AG04450 (cell line): ENCODE measurements at places on chromosomes 11 and 22.

DNA sequence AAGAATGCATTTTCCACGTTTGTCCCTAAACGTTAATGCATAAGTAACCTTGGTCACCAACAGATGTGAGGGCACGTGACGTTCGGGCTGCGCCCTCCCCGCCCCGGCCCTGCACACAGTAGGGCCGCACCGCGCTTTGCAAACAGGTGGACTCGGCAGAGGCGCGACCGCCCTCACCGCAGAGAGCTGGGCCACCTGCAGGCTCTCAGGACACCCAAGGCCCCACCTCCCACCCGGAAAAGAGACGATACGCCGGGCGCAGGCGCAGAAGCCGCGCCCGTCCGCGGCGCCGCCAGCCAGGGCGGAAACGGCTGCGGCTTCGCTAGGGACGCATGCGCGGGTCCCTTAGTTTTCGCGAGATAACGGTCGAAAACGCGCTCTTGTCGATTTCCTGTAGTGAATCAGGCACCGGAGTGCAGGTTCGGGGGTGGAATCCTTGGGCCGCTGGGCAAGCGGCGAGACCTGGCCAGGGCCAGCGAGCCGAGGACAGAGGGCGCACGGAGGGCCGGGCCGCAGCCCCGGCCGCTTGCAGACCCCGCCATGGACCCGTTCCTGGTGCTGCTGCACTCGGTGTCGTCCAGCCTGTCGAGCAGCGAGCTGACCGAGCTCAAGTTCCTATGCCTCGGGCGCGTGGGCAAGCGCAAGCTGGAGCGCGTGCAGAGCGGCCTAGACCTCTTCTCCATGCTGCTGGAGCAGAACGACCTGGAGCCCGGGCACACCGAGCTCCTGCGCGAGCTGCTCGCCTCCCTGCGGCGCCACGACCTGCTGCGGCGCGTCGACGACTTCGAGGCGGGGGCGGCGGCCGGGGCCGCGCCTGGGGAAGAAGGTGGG lies at the start of gene FADD:
Gene FADD (plus strand): TSS at position 377 of the 831 bp plus-strand sequence. CDS start 164 bp downstream, at position 541.
- DNase-seq = peak; percentile 77

DNA sequence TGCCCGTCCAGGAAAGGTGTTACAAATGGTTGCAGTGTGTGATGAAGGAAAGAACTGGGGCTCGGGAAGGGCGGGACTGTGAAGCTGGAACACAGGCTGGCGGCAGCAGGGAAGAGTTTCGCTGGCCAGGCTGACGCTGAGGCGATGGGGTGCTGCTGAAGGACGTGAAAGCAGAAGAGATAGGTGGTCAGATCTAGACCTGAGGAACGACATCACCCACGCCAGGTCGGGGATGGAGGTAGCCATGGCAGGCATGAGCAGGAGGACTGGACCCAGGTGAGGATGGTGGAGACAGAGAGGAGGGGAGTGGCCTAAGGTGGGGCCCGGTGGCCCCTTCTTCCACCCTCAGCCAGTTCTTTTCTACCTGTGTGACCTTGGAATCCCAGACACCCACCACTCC lies 9.1 kb downstream of the CDC42EP2 start:
- DNase-seq = no peak

GRCh38 chr22:38220163-38220562 lies 18.4 kb downstream of the MAFF start:
- no peak for DNase-seq

- DNase-seq = peak; percentile 88
These were observed 187.2 kb downstream of the MAML2 start for GRCh38 chr11:96155627-96156378.

- DNase-seq = no peak
These were observed 131.8 kb downstream of the APIP start for GRCh38 chr11:34784318-34784841.

GRCh38 chr11:107808521-107808920 lies 50.1 kb downstream of the SLC35F2 start:
- no peak for DNase-seq

- DNase-seq = no peak
These were observed 18.7 kb upstream of the SNX32 start for GRCh38 chr11:65814986-65815565.

- no peak for DNase-seq
These were observed 553.5 kb downstream of the TBC1D22A start for GRCh38 chr22:47315862-47316419.

DNA sequence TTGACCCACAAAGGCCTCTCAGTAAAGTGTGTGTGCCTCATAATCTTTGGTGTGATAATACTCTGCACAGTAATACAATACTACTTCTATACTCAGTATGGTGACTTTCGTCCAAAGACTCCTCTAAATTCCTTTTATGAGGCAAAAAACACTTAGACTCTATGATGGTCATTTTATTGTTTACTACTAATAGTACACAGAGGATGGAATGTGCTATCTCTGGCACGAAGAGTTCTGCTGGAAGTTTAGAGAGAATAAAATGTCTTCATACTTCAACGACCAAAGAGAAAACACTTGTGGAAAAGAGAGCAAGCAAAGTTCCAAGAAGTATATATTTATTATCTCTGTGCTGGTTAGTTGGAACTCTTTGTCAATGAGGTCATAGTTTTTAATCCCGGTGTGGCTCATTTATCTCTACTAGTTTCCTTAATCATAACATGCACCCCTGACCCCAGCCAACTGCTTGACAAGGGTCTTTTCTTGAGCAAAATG lies 7.5 kb upstream of the CSTF3 start:
- no peak for DNase-seq

GRCh38 chr22:36432592-36433317 lies 45.0 kb upstream of the MYH9 start:
- no peak for DNase-seq

- DNase-seq = no peak
These were observed 13.5 kb downstream of the RBM7 start for GRCh38 chr11:114413958-114414357.

DNA sequence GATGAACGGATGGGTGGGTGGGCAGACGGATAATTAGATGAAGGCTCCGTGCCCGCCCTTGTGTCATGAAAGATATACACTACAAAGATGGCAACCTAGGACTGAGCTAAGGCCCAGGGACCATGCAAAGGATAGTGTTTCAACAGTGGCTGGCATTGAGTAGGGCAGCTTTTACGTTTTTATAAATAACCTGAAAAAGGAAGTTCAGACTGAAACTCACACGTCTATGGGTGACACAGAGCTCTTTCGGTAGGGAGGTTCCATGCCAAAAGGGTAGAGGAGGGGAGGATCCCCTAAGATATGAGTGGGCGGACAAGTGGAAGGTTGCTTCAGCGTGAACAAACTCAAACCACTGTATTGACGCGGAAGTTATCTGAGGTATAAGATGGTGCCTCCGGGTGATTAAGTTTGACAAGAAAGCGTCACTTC lies 90.5 kb downstream of the UBASH3B start:
- DNase-seq = no peak

DNA sequence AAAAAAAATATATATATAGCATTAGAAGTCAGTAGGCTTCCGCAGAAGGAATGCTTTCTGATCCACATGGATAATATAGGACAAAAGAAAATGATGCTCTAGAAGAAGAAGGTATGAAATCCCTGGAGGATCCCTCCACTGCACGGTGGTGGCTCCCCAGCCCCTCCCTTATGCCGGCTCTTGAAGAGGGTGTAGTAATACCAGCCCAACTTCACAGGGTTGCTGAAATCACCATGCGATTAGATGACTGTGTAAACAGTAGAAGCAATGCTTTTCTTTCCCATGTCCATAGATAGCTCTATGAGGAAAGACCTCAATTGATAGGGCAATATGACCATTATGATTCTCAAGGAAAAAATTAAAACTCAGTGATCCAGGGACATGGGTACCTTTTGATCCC lies 3.2 kb upstream of the ETS1 start:
- DNase-seq = no peak

DNA sequence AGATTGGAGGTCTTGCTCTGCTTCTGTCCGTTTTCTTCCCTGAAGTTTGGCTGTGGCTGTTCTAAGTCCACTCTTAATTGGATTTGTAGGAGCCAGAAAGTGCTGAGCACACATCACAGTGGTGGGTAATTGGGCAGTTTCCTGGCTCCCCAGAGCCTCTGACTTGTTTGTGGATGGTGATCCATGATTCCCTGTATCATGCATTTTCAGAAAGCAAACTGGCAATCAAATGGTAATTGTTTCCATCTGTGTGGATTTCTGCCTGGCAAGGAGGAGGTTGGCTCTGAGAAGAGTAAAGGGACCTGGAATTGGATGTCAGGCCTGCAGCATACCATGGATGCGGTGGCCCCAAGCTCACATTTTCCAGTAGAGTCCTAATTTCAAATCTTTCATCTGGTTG lies 49.5 kb downstream of the PPFIBP2 start:
- DNase-seq = no peak

DNA sequence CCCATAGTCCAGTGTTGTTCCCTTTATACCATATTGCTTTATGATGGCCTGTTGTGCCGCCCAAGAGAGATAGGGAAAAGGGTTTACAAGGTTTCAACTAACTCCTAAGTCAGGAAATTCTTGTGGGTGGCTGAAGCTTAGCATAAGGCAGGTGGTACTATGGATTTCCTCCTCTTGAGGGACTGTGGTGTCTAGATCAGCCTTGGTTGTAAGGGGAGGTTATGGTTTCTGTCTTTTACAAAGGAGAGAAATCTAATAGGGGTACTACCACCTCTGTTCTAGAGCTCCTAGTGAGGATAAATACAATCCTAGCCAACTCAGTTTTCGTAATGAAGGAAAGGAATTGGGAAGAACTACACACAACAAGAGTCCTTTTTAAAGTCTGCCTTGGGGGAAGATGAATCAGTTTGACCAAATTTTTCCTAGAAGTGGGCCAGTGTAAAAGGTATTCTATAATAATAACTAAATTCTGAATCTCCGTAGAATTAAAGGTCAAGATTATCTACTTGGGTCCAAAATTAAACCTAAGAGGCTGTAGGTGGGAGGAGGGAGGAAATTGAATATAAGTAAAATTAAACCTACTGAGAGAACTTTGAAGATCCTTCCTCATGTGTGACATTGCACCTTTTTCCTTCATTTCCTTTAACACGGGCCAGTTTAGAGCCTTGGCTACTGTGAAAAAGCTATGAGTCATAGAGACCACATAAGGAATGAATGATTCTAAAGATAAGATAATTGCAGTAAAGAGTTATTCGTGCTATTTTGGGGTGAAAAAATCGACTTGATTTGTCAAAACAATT lies 17.2 kb downstream of the DLAT start:
- DNase-seq = no peak

GRCh38 chr11:122509091-122509490 lies 146.4 kb upstream of the UBASH3B start:
- no peak for DNase-seq

DNA sequence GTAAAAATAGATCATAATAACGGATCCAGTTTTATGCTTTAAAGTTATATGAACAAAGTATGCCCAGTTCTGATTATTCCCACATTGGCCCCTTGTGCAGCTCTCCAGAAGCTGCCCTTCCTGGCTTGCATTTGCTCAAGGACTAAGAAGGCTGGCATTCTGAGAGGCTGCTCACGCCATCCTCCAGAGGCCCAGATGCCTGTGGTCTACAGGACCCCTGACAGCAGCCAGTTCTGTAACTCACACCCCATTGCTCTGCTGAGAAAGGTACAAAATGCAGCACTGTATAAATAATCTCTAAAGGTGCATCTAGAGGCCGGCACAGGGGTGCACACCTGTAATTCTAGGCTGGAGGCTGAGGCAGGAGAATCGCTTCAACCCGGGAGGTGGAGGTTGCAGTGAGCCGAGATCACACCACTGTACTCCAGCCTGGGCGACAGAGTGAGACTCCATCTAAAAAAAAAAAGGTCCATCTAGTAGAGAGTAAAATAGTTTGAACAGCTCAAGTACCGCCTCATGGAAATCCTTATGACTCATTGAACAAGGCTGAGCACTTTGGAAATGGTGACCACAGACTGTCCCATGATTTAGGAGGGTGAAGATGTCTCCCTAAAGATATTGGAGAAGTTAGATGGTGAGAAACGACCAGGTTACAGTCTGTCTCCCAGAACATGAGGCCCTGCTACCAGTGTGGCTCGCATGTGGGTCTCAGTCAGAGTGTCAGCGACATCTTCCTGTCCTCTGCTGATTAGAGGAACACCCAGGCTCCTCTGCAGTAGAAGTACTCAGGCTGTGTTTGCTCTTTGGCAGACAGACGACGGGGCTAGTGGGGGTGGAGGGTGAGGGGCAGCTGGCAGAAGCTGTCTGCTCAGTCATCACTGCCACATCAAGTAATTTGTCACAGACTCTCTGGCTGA lies 56.3 kb downstream of the KREMEN1 start:
- no peak for DNase-seq

- DNase-seq = no peak
These were observed 68.3 kb upstream of the CECR2 start for GRCh38 chr22:17300926-17301325.

- DNase-seq = no peak
These were observed 19.6 kb downstream of the FGF3 start for GRCh38 chr11:69799582-69799981.

GRCh38 chr11:119236891-119237290 lies 30.8 kb downstream of the CBL start:
- peak; percentile 37 for DNase-seq

DNA sequence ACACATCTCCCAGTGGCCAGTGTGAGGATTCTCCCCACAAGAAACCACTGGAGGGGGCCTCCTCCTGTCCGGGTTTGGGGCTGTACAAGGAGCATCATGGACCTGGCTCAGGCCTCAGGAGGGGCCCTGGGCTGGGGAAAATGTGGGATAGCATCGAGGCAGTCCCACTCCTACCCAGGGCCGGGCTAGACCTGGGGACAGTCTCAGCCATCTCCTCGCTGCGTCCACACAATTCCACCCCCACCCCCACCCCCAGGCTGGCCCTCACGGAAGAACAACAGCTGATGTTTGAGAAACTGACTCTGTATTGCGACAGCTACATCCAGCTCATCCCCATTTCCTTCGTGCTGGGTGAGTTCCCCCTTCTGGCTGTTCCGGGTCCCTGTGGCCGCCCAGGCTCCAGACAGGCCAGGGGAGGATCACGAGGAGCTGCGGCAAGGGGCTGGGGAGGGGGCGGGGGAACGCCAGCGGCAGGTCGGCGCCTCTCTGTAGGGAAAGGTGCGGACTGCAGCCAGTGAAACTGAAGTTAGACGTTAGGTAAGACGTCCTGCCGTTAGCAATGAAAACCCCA lies 4.8 kb downstream of the BEST1 start:
- no peak for DNase-seq

DNA sequence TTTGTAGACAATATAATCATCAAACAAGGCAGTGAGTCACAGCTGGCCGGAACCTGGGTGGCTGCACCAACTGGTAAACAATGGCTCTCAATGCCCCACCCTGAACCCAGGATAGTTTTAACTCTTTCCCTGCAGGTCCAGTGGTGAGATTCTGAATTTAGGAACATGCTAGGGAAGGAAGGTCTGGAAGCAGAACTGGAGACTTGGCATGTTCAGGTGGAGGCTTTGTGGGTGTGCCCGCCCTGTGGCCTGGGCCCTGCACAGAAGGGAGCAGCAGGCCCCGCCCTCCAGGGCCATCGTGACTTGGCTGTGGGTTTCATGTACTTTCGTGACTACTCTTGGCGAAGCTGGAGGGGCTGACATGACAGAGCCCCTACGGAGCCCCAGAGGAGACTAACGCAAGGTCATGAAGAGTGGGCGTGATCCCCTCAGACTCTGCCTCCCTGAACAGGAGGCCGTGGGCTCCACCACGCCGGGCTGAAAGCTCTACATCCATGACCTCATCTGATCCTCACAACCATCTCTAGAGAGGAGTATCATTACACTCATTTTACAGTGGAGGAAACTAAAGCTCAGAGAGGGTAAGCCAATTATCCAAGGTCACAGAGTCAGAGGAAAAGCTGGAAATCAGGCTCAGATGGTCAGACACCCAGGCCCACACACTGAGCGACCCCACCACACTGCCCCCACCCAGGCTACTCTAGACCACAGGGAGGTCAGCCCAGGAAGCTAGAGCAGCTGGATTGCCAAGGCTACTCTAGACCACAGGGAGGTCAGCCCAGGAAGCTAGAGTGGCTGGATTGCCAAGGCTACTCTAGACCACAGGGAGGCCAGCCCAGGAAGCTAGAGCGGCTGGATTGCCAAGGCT lies 27.3 kb downstream of the MAFF start:
- no peak for DNase-seq
